Type B pancreatic cell (in vitro differentiated cells): ENCODE measurements at places on chromosomes 5 and 9. TPM values are rescaled to one million over a fixed set of nuclear protein-coding genes. Genes with fewer than 3 reads are reported as not detected.

- DNase-seq: no peak
These were observed 807.7 kb downstream of the MTRR start for GRCh38 chr5:8676695-8677094.

- no peak for DNase-seq
These were observed 14.9 kb downstream of the SPAAR start for GRCh38 chr9:35923927-35924763.

DNA sequence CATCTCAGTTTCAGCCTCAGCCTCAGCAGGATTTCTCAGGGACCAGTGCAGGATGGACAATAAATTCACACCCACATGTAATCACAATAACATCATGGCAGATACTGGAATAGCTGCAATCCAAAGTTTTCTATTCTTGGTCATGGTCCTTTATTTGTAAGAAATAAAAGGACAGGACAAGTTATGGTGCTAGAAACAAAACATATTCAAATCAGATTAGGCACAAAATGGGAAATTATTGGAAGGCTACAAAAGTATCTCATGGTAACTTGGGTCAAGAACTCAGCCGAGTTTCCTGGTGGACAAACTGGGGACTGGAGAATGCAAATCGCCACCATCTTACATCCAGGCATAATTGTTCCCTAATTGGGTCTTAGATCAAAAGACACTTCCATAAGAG, 1768.2 kb upstream of the WWC1 start:
- DNase-seq: no peak

- DNase-seq: no peak
These were observed 136.9 kb upstream of the ANKH start for GRCh38 chr5:15008476-15008875.

DNA sequence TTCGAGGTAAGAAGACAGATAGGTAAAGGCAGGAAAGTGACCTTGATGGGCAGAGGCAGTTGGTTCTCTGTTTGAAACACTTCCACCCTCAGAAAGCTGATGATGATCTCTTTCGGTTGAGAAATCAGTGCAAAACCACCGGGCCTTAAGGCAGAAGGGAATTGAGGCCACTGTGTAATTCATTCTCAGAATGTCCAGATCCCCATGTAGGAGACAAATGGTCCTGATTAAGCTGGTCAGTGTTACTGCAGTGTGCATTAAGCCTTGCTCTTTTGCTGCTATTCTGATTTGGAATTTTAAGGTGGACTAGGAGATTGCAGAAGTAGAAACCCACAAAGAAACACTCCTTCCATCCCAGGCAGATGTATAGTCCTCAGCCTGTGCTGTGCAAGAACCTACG, 255.2 kb downstream of the ARHGAP26 start:
- no peak for DNase-seq

DNA sequence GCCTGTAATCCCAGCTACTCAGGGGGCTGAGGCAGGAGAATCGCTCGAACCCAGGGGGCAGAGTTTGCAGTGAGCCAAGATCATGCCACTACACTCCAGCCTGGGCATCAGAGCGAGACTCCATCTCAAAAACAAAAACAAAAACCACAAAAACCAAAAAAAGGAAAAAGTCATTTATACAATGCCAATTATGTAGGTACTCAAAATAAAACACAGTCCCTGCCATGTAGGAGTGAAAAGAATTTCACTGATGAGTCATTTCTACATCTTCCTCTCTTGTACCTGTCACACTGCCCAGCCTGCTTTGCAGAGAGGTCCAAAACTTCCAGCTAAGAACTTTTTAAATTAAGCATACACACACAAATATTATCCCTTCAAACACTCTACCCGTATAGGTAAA, 215.8 kb downstream of the EPB41L4A start:
- no peak for DNase-seq

DNA sequence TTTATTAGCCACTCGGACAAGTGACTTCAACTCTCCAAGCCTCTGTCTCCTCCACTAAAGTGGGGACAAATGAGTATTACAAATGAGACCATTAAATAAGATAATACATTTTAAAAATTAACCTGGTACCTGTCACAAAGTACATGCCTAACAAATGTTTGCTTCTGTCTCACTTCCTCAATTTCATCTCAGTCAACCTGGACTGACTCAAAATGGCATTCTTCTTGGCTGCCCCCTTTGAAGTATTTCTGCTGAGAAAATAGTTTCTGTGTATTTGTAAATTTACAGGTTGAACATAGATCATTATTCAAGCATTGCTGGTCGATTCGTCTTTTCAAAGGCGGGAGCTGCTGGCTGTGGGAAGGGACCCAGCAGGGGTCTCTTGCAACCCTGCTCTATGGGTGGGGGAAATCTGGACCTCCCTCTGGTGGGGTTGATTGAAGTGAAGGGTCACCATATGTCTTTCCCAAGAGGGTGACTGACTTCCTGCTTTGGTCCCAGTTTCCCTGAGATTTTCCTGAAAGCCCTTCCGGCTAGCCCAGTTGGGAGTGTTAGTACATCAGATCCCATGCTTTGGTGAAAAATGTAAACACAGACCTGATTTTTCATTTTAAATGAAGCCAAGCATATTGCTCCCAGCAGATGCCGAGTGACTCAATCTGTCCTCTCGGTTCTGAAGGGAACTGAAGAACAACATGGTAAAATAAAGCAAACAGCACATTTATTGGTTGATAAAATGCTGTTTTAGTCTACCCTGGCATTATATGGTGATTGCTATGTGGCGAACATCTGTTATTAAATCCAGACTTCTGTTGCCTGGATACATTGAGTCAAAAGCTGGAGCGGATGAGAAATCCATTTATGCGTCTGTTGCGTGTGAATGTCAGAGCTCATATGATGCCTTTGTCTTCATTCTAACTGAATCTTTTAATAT, 73.0 kb downstream of the KCNIP1 start:
- no peak for DNase-seq

GRCh38 chr5:177064500-177065277, 22.0 kb upstream of the FGFR4 start:
- DNase-seq: no peak

- DNase-seq: no peak
These were observed 1.5 kb downstream of the PRRC2B start for GRCh38 chr9:131395157-131396098.

DNA sequence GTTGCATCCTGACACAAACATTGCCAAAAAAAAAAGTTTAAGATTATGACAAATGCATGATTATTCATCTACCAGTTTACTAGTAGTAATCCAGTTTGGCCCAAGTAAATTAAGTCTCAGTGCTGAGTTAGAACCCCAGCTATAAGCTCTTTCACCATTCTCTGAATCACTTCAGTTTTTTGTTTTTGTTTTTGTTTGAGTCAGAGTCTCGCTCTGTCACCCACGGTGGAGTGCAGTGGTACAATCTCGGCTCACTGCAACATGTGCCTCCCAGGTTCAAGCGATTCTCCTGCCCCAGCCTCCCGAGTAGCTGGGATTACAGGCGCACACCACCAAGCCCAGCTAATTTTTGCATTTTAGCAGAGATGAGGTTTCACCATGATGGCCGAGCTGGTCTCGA, 1.5 kb upstream of the PCYOX1L start:
- no peak for DNase-seq

The FBXW2 gene
- total RNA-seq: 67.7 and 68.2 TPM in 2 replicates

The NINJ1 gene
- total RNA-seq: 19.4 and 21.6 TPM in 2 replicates

The MLANA gene
- 12.1 TPM in 1 of 2 replicates, not detected in the other for total RNA-seq

The CBY3 gene
- total RNA-seq: not detected in 2 replicates

The SPINK7 gene
- not detected in 2 replicates for total RNA-seq
